ENCODE measurements at places on chromosomes 6 and 20. TPM values are rescaled to one million over a fixed set of nuclear protein-coding genes. Genes with fewer than 3 reads are reported as not detected.
A peak's percentile ranks its signal among the peaks of the same experiment; 100 is the strongest.

The TP53TG5 gene
- total RNA-seq = not detected

- peak overlapping the region; percentile 14 for H3K4me3 ChIP-seq
- H3K27ac ChIP-seq = peak overlapping the region; percentile 90
- H3K27me3 ChIP-seq = no peaks in the 10 kb centered on the region
- DNase-seq = peak; percentile 97
- peaks cover 38% of the 10 kb centered on the region for H3K36me3 ChIP-seq
These were observed 158.1 kb downstream of the DTNBP1 start for GRCh38 chr6:15504581-15505350.

GRCh38 chr6:139290787-139291311, 949 bp downstream of the TXLNB start:
- peak; percentile 89 for DNase-seq
- H3K4me1 ChIP-seq = peaks cover 9% of the 10 kb centered on the region
- no peaks in the 10 kb centered on the region for H3K27me3 ChIP-seq
- H3K36me3 ChIP-seq = peaks cover 9% of the 10 kb centered on the region

The CNR1 gene
- 0.13 TPM for total RNA-seq

- H3K27me3 ChIP-seq = peaks cover 10% of the 10 kb centered on the region
- no peak overlapping the region for H3K4me3 ChIP-seq
- DNase-seq = peak; percentile 18
- H3K36me3 ChIP-seq = no peaks in the 10 kb centered on the region
These were observed 1.5 kb downstream of the ZC3H12D start for GRCh38 chr6:149483334-149483725.

- H3K27me3 ChIP-seq = no peaks in the 10 kb centered on the region
- no peaks in the 10 kb centered on the region for H3K36me3 ChIP-seq
- H3K4me1 ChIP-seq = peaks cover 4% of the 10 kb centered on the region
- H3K27ac ChIP-seq = no peak overlapping the region
- DNase-seq = no peak
- no peak overlapping the region for H3K4me3 ChIP-seq
These were observed 98.4 kb downstream of the DOK5 start for GRCh38 chr20:54573838-54574237.

DNA sequence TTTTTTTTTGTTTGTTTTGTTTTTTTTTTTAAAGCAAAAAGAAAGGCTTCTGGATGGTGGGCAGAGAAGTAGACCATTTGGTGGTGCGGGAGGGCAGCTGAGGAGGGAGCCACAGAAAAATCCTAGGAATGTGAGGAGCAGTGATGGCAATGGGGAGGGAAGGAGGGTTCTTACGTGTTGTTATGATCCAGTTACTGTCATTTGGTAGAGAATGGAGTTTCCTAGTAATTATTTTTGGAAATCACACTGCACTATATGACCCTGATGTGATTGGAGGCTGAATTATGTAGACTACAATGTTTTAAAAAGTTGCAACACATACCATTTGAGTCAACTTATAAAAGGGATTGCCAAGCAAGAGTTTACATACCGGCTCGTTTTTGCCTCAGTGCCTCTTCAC, 22.1 kb downstream of the ADGRF5 start:
- no peaks in the 10 kb centered on the region for H3K36me3 ChIP-seq
- DNase-seq = no peak
- no peak overlapping the region for H3K27ac ChIP-seq
- no peaks in the 10 kb centered on the region for H3K27me3 ChIP-seq
- H3K4me3 ChIP-seq = no peak overlapping the region

The TP53RK gene
- 10.3 TPM for total RNA-seq

The MUCL3 gene
- not detected for total RNA-seq

GRCh38 chr20:16955462-16955861, 207.3 kb downstream of the OTOR start:
- no peaks in the 10 kb centered on the region for H3K27me3 ChIP-seq
- no peak overlapping the region for H3K4me3 ChIP-seq
- peak; percentile 14 for DNase-seq

- no peaks in the 10 kb centered on the region for H3K4me1 ChIP-seq
- no peak overlapping the region for H3K4me3 ChIP-seq
- no peaks in the 10 kb centered on the region for H3K36me3 ChIP-seq
- H3K27me3 ChIP-seq = peaks cover 9% of the 10 kb centered on the region
These were observed 236.4 kb downstream of the FOXA2 start for GRCh38 chr20:22348010-22348409.

GRCh38 chr6:111606620-111607115, 990 bp upstream of the TRAF3IP2 start:
- H3K27me3 ChIP-seq = no peaks in the 10 kb centered on the region
- peak; percentile 49 for DNase-seq
- H3K36me3 ChIP-seq = no peaks in the 10 kb centered on the region
- peak overlapping the region; percentile 95 for H3K27ac ChIP-seq
- H3K4me1 ChIP-seq = peaks cover 38% of the 10 kb centered on the region

The TRPC4AP gene
- 28.6 TPM for total RNA-seq

The SLC16A10 gene
- total RNA-seq = 5.1 TPM

DNA sequence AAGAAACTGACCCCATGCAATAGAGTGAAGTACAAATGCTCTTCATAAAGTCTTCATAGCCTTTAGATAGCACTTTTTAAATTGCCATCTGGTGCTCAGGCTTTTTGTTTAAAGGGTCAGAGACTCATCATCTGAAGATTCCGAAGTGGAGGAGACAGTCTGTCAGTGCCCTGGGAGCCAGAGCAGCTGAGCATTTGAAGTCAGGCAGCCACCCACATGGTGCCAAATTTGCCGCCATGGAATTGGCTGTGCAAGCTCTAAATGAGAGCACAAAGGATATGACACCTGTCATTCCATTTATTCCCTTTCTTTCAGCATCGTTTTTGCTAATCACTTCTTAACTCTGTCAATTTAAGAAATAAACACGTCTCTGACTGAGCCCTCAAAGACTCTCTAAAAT, 32.8 kb upstream of the CEP162 start:
- no peaks in the 10 kb centered on the region for H3K27me3 ChIP-seq
- H3K4me3 ChIP-seq = no peak overlapping the region

- no peak overlapping the region for H3K27ac ChIP-seq
- H3K36me3 ChIP-seq = no peaks in the 10 kb centered on the region
- H3K4me1 ChIP-seq = no peaks in the 10 kb centered on the region
- no peaks in the 10 kb centered on the region for H3K27me3 ChIP-seq
- no peak for DNase-seq
- H3K4me3 ChIP-seq = no peak overlapping the region
These were observed 916.0 kb upstream of the EYS start for GRCh38 chr6:66623050-66623449.

DNA sequence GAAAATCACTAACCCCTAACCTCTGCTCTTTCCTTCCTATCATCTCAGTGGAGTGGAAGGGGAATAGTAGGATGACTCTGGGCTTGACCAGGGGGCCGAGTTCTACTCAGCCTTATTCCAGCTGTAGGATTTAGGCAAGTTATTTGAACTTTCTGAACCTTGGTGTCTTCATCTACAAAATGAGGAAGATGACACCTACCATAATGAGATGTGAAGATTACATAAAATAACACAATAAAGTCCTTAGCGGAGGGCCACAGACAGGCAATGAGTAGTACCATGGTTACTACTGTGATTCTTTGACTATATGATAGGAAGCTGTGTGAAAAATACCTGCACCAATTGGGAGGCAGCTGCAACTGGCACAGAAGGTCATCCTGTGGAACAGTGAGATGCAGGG, 53.6 kb upstream of the PIM1 start:
- H3K4me1 ChIP-seq = no peaks in the 10 kb centered on the region
- no peaks in the 10 kb centered on the region for H3K36me3 ChIP-seq
- no peak overlapping the region for H3K4me3 ChIP-seq
- DNase-seq = no peak
- no peak overlapping the region for H3K27ac ChIP-seq

All from muscle of leg (tissue), 16 donors.